ENCODE measurements at places on chromosomes 1 and 21.

GRCh38 chr1:61486783-61487536 lies 238.0 kb downstream of the TM2D1 start:
- DNase-seq: peak; percentile 3

DNA sequence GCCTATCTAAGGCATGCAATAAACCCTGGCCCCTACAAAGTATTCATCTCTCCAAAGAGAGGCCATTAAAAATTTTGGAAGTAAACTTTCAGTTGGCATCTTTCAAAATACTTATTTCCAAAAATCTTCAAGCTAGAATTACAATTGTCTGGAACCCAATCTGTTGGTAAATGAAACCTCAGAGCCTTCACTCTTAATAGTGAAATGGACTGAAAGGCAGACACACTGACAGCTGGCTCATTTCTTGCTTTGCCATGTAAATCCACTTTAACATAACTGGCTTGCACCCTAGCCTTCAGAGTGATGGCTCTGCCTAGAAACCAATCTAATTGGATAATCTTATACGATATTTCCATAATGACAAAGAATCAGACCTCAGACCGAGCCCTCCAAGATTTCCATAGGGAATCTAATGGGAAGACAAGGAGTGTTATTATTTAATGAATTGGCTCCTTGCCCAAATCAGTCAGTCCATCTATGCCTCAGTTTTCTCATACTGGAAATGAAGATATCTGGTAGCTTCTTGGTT lies 9.2 kb upstream of the PALMD start:
- no peak for DNase-seq

DNA sequence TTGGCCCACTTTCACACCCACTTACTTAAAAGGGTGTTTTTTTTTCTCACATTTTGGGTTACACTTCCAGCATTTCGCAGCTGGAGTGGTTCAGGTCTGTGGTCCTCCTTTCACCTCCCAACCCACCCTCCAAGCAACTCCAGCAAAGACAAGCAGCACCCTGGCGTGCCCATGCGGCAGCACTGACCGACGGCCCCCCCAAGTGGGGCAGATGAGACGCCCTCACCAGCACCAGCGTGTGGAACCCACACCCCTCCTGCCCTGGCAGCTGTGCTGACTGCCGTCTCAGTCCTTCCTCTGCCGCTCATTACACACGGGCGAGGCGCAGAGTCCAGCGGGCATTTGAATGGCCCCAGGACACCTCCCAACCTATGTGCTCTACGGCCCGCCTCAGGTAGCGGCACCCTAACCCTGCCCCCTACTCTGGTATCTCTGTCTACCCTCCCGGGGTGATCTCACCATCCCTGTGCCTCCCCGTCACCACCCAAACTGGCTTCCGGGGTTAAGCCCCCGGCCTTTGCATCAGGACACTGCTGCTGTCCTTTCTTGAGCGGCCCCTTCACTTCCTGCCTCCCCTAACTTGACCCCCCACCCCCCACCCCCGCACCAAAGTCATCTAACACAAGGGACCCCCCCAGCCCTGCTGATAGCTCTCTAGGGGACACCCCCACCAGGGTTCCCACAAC lies 10.9 kb downstream of the LSS start:
- DNase-seq: no peak

DNA sequence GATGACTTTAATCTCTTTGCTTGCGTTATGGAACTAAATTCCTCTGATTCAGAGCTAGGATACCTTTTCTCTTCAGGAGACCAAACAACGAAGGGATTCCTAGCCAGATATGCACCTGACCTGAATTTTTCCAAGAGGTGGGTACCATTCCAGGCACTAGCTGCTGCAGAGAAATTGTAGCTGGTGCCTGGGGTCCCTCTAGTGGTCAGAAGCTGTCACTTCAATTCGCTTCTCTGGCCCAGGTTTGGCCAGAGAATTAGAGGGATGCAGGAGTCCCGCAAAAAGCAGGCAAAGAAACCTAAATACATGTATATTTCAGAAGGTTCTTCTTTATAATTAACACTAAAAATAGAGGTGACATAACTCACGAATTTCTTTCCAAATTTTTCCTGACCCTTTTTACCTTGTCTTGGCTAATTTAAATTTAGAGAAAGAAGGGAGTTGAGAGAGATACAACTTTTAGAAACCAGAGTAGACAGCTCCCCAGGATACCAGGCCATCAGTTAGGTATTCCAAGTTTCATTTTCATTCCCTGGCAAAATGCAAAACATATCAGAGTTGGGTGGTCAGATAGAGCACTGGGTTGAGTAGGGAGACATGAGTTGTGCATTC lies 9.6 kb downstream of the ACKR1 start:
- DNase-seq: peak; percentile 39

- no peak for DNase-seq
Measured at GRCh38 chr1:110364221-110364620, 25.0 kb downstream of the RBM15 start.

GRCh38 chr21:30613836-30614235 lies at the start of gene KRTAP6-1:
Gene KRTAP6-1, minus strand, starts transcription at chr21:30613930. Its CDS starts 26 bp downstream, at chr21:30613904.
- no peak for DNase-seq

DNA sequence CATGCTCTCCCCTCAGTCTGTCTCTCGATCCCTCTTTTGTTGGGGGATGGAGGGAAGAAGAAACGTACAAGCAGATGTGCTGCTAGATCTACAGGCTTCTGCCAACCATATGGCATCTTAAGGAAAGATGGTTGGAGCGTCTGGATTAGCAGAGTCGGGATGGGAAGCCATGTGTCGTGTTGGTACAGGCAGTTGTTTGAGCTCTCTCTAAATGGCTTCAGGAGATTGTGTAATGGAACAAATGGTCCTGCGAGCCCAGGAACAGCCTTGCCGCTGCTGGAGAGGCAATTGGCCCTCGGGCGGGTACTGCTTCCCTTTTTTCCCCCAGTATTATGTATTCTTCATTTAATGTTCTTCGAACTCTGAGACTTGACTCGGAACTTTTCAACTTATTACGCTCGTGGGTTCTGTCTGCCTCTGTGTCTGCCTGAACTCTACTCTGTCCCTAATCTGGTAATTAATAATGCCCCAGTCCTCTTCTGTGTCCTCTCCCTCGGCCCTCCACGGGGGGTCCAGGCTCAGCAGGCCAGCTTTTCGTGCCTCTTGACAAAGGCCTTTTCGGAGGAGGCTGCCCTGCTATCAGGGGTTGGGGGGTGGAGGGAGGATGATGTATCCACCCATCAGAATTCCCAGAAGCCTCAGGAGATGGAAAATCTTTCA lies 215.3 kb downstream of the SDCCAG8 start:
- no peak for DNase-seq

- DNase-seq: peak; percentile 93
Measured at GRCh38 chr1:209389258-209389657, 194.3 kb upstream of the CAMK1G start.

DNA sequence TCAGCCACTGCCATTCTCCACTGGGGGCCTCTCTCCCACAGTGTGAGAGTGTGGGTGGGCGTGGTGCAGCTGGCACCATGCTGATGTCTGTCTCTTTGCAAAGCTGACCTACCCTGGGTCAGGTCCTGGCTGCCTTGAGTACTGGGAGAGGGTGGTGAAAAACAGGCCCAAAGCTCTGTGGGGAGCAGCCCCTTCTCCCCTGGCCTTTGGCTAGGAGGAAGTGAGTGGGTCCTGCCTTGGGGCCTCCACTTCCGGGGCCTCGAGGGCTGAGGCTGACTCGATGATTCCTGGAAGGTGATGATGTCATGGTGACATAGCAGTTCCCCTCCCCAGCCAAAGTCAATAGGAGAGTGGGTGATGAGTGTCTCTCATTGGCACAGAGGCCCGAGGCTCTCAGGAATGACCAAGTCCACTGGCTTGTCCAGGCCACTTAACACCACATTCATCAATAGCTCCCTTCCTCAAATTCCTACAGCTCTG lies 53.0 kb downstream of the IER5 start:
- peak; percentile 50 for DNase-seq

DNA sequence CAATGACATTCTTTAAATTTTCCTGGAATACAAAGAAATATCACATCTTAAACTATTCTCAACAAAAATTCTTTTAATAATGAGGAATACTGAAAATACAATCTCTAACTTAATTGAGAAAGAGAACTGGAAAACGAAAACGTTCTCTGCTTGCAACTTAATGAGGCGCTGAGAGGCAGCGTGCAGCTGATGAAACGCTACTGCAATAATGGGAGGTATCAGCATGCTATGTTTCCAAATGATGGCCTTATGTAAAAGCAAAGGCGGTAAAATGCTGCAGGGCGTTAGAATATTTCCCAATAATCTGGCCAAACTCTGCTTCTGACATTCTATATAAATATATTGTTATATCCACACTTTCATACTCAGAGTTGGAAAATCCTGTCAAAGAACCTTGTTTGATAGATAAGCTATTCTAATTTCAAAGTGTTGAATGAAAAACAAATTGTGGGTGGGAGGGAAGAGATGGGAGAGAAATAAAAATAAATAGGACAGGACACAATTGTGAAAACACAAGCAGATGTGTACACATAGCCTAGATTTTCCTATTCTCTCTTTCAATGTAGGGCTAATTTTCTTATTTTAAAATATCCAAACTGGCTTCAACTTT lies 70.9 kb downstream of the APP start:
- DNase-seq: no peak
